ENCODE measurements at places on chromosomes 5 and 9. TPM values are rescaled to one million over a fixed set of nuclear protein-coding genes. Genes with fewer than 3 reads are reported as not detected.

Gene RNF180
- 13.1 TPM for total RNA-seq

Gene GRM6
- total RNA-seq, result not detected

Gene LRRC70
- 1.4 TPM for total RNA-seq

Gene ZNF454
- total RNA-seq, result 2.6 TPM

Gene S100Z
- not detected for total RNA-seq

- H3K4me3 ChIP-seq, result no peak overlapping the region
- H3K36me3 ChIP-seq, result no peaks in the 10 kb centered on the region
- H3K27me3 ChIP-seq, result no peaks in the 10 kb centered on the region
- H3K4me1 ChIP-seq, result no peaks in the 10 kb centered on the region
Measured at GRCh38 chr9:98833090-98833956, 25.9 kb downstream of the GALNT12 start.

DNA sequence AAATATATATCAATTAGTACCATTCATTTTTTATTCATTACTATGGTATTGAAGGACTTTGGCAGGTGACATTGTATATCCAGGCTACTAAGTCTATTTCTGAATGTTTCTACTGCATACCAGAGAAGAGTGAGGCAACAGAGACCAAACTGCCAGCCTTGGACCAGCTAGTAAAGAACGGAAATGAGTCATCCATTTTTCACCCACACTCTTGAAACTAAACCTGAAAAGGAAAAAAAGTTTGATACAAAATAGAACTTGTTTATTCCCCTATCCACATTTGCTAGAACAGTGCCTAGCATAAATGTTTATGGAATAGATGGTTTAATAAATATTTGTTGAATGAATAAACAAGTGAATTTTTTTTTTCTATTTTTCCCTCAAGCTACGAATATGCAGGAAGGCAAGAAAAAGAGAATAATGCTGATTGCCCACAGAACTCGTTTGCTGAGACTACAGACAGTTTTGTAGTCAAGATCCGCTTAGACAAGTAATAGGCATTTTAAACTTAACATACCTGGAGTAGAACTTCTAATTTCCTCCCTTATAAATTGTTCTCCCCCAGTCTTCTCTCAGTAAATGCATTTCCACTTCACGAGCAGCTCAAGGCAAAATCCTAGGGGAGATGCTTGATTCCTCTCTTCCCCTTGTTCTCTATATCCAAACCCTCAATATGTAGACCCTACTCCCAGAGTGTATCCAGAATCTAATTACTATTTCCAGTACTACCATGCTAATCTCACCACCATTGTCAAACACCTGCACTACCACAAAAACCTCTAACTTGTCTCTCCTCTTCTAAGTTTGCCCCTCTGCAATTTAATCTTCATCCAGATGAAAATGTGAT is 146.2 kb upstream of the RASA1 start:
- no peaks in the 10 kb centered on the region for H3K27me3 ChIP-seq
- peaks cover 19% of the 10 kb centered on the region for H3K4me1 ChIP-seq
- no peak overlapping the region for H3K4me3 ChIP-seq
- no peak overlapping the region for H3K27ac ChIP-seq

- DNase-seq, result no peak
- H3K36me3 ChIP-seq, result no peaks in the 10 kb centered on the region
- no peak overlapping the region for H3K4me3 ChIP-seq
- no peaks in the 10 kb centered on the region for H3K4me1 ChIP-seq
- H3K27me3 ChIP-seq, result no peaks in the 10 kb centered on the region
- H3K27ac ChIP-seq, result no peak overlapping the region
Measured at GRCh38 chr9:100865648-100866047, 162.9 kb upstream of the PLPPR1 start.

DNA sequence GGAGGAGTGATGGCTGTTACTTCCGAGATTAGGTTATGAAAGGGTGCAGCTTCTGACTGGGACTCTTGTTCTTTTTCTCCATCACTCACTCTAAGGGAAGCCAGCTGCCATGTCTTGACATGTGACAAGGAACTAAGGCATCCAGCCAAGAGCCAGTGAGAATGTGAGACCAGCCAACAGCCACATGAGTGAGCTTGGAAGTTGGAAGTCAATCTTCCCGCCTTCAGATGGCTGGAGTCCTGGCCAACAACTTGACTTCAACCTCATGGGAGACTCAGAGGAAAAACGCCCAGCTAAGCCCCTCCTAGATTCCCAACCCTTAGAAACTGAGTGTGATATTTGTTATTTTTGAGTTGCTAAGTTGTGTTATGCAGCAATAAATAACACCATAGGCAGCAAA is 201.1 kb downstream of the SNX18 start:
- H3K27me3 ChIP-seq, result no peaks in the 10 kb centered on the region
- H3K4me1 ChIP-seq, result peaks cover 38% of the 10 kb centered on the region
- H3K4me3 ChIP-seq, result no peak overlapping the region
- no peak overlapping the region for H3K27ac ChIP-seq
- H3K36me3 ChIP-seq, result no peaks in the 10 kb centered on the region

- peaks cover 27% of the 10 kb centered on the region for H3K4me1 ChIP-seq
- DNase-seq, result peak; percentile 55
- H3K4me3 ChIP-seq, result no peak overlapping the region
- no peak overlapping the region for H3K27ac ChIP-seq
- no peaks in the 10 kb centered on the region for H3K27me3 ChIP-seq
Measured at GRCh38 chr9:120477534-120478001, 102.4 kb downstream of the CDK5RAP2 start.

- no peak for DNase-seq
- H3K27me3 ChIP-seq, result no peaks in the 10 kb centered on the region
- no peaks in the 10 kb centered on the region for H3K4me1 ChIP-seq
Measured at GRCh38 chr5:125310749-125311148, 564.3 kb upstream of the ZNF608 start.

DNA sequence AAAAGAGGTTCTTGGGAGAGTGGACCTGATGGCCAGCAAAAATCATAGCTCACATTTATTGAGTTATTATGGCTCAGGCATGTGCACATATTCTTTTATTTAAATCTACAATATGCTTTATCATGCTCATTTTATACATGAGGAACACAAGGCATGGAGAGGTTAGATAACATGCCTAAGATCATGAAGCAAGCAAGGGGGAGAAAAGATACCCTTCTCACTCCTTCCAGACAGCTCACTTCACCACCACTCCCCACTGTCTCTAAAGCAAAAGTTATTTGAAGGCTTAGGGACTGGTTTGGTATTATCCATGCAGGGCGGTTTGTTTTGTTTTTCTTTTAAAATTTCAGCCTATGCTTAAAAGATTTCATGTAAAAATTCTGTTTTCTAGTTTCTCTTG is 59.0 kb upstream of the PDE8B start:
- H3K4me1 ChIP-seq, result no peaks in the 10 kb centered on the region
- no peak for DNase-seq
- H3K4me3 ChIP-seq, result no peak overlapping the region
- H3K27me3 ChIP-seq, result no peaks in the 10 kb centered on the region
- no peaks in the 10 kb centered on the region for H3K36me3 ChIP-seq

GRCh38 chr5:111583758-111584203 is 71.4 kb upstream of the STARD4 start:
- no peak overlapping the region for H3K27ac ChIP-seq
- H3K4me3 ChIP-seq, result no peak overlapping the region
- no peaks in the 10 kb centered on the region for H3K27me3 ChIP-seq
- no peaks in the 10 kb centered on the region for H3K4me1 ChIP-seq

GRCh38 chr9:92278110-92278509 is 15.4 kb downstream of the IARS1 start:
- H3K27me3 ChIP-seq, result no peaks in the 10 kb centered on the region
- no peaks in the 10 kb centered on the region for H3K4me1 ChIP-seq
- H3K36me3 ChIP-seq, result peaks cover 17% of the 10 kb centered on the region
- no peak for DNase-seq
- no peak overlapping the region for H3K4me3 ChIP-seq

DNA sequence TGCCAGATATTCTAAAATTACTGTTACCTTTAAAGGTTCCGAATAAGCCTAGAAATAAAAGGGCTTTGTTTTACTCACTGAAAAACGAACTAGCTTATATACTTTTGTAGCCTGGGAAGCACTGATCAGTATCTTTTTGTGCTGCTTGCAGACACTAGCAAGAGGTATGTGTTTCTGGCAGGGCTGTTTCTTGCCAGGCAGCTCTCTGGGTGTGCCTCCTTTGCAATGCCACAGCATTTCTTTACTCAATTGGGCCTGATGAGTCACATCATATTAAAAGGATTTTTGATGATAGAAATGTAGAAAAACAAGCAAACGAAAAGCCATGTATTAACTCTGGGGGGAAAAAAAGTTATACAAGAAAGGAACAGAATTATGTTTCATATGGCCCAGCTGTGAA is 35.6 kb downstream of the CD180 start:
- H3K4me1 ChIP-seq, result peaks cover 11% of the 10 kb centered on the region
- peaks cover 89% of the 10 kb centered on the region for H3K36me3 ChIP-seq
- no peak for DNase-seq
- no peak overlapping the region for H3K27ac ChIP-seq
- H3K27me3 ChIP-seq, result no peaks in the 10 kb centered on the region

GRCh38 chr5:123207852-123208251 is 118.8 kb downstream of the PRDM6 start:
- peak overlapping the region; percentile 46 for H3K27ac ChIP-seq
- H3K36me3 ChIP-seq, result no peaks in the 10 kb centered on the region
- no peak for DNase-seq
- no peaks in the 10 kb centered on the region for H3K27me3 ChIP-seq

DNA sequence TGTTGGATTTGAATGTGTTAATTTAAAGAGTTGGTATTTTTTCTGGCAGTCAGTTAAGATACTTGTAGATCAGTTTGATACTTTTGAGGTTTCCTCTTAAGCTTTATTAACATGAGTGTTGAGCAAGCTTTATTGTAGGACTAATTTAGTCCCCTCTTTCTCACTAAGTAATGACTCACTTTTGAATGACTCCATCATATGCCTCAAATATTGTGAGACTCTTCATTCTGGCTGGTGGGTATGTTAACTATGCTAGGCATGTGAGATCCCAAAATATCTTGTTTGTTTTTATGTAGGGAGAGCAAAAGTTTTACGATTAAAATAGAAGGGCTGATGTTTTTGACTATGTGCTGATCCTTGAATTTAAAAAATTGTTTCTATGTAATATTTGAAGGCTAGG is 355.7 kb downstream of the IZUMO3 start:
- H3K36me3 ChIP-seq, result no peaks in the 10 kb centered on the region
- H3K27me3 ChIP-seq, result no peaks in the 10 kb centered on the region
- no peaks in the 10 kb centered on the region for H3K4me1 ChIP-seq

GRCh38 chr5:16690243-16690852 is 73.6 kb upstream of the RETREG1 start:
- no peak for DNase-seq
- H3K4me1 ChIP-seq, result no peaks in the 10 kb centered on the region
- no peak overlapping the region for H3K27ac ChIP-seq
- H3K36me3 ChIP-seq, result peaks cover 5% of the 10 kb centered on the region
- H3K4me3 ChIP-seq, result no peak overlapping the region

GRCh38 chr9:38298904-38299303 is 93.6 kb upstream of the ALDH1B1 start:
- no peak for DNase-seq
- no peaks in the 10 kb centered on the region for H3K27me3 ChIP-seq
- no peaks in the 10 kb centered on the region for H3K36me3 ChIP-seq
- H3K27ac ChIP-seq, result no peak overlapping the region
- H3K4me1 ChIP-seq, result peaks cover 5% of the 10 kb centered on the region
- H3K4me3 ChIP-seq, result no peak overlapping the region

GRCh38 chr9:119339056-119339455 is 30.2 kb downstream of the BRINP1 start:
- H3K4me1 ChIP-seq, result peaks cover 3% of the 10 kb centered on the region
- H3K36me3 ChIP-seq, result no peaks in the 10 kb centered on the region
- H3K27me3 ChIP-seq, result no peaks in the 10 kb centered on the region
- no peak overlapping the region for H3K27ac ChIP-seq

DNA sequence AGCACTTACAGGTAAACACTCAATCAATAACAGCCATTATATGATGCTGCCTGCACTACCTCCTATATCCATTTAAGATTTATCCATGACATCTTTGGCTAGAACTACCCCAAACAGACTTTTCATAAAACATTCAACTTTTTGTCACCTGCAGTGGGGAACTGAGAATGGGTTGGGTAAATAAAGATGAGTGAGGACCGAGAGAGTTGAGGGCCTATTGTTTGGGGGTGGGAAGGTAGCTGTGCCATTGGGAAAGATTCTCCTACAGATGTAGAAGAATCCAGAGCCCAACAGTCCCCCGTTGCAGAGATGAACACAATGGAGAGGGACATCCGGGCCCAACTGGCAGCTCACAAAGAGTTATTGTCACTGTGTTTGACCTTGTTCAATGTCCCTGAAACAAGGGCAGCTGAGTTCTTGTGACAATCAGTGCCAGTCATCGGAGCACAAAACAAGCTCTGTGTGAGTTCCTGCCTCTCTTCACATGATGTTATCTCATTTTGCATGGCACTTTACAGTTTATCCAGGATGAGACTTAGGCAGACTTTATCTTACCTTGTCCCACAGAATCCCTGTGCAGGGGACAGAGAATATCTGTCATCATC is 11.5 kb upstream of the SLC31A2 start:
- DNase-seq, result no peak
- H3K4me1 ChIP-seq, result no peaks in the 10 kb centered on the region
- H3K27ac ChIP-seq, result no peak overlapping the region
- H3K4me3 ChIP-seq, result no peak overlapping the region
- no peaks in the 10 kb centered on the region for H3K27me3 ChIP-seq
- H3K36me3 ChIP-seq, result no peaks in the 10 kb centered on the region

DNA sequence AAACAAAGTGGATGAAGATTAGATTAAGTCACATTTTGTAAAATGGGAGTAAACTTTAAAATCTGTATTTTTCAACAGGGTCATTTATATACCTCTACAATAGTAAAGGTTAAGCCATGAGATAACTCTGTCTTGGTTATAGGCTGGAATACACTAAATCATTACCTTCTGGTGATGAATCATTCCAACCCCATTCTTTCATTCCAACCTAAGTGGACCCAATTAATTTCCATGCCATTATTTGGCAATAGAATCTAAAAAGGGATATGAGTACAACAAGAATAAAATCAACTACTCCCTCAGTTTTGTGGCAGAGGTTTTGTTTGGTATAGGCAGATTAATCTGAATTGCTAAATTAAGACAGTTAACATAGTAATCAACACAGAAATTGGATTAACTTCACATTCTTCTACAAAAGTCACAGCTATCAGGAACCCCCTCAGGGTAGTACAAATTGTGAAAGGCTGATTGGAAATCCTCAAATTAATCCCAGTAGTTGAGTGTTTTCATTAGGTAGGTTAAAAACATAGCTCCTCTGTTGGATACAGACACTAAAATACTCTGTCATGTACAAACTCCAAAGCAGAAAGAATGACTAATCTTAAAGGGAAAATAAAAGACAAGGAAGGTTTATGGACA is 54.2 kb downstream of the ELAVL2 start:
- H3K27ac ChIP-seq, result no peak overlapping the region
- H3K4me3 ChIP-seq, result no peak overlapping the region
- no peaks in the 10 kb centered on the region for H3K27me3 ChIP-seq
- H3K4me1 ChIP-seq, result no peaks in the 10 kb centered on the region

DNA sequence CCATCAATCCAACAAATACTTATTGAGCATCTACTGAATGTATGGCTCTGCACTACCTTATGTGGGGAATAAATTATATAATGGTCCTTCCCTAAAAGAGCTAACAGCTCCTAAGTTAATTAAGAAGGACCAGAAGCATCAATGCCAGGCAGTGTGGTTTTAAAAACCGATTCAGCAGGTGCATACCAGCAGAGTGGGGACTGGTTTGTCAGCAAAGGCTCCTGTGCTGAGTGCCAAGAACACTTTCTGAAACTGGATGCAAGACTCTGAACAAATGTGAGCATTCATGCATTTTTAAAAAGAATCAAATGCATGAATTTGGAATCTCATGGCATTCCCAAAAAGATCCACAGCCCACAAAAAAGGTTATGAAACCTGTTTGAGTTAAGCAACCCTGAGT is 142.2 kb downstream of the AUH start:
- H3K4me1 ChIP-seq, result no peaks in the 10 kb centered on the region
- no peak for DNase-seq
- no peak overlapping the region for H3K27ac ChIP-seq
- H3K36me3 ChIP-seq, result no peaks in the 10 kb centered on the region
- no peaks in the 10 kb centered on the region for H3K27me3 ChIP-seq

Data from heart left ventricle (tissue), 16 donors.